ENCODE measurements at places on chromosomes 2 and 18.

- DNase-seq: peak; percentile 9
These were observed 69.0 kb downstream of the CTAGE1 start for GRCh38 chr18:22348521-22349316.

DNA sequence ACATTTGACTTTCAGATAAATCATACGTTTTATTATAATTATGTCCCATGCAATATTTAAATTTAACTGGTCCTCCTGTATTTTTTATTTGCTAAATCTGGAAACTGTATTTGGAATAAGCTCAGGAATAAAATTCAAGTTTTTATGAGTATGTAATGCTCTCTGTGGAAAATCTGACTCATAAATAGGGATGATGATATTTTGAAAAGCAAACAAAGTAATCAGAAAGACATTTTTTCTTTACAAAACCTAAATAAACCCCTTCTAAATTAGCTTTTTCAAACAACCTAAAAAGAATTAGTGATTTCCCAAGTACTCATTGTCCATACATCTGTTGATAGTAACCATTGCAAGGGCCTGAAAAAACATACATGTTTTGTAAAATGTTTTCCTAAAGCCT is 41.1 kb downstream of the ASB1 start:
- DNase-seq: no peak

- no peak for DNase-seq
These were observed 43.9 kb downstream of the LBH start for GRCh38 chr2:30275256-30275655.

- DNase-seq: no peak
These were observed 32.8 kb downstream of the FSIP2 start for GRCh38 chr2:185771396-185771795.

DNA sequence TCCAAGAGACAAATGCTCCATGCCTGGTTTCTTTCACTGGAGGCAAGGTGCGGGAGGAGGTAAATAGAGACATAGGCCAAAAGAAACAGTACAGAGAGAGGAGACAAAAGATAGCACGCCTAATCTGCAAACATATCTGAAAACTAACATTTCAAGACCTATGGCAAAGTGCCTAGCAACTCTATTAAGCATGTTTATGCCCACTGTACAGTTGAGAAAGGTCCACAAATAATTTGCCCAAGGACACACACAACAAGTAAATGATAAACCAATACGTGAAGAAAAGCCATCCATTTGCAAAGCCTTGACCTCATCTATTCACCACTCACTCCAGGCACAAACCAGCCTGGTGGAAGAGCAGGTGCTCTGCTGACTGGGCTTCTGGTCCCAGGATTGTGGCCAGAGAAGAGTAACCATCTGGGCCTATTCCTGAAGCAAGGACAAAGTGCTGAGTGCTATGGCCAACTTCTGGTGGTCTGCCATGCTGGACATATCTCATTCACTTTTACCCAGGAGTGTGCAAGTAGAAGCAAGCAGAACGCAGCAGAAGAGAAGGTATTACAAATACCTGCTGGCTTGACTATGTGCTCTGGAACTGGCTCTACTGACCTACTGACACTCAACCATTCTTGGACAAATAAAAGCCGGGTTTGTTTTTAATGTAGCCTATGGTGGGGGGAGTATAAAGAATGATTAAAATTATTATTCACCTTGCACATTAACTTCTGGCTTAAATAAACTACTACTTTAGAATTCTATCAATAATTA is 25.3 kb downstream of the TMEM131 start:
- no peak for DNase-seq

- DNase-seq: no peak
These were observed 83.2 kb downstream of the PPP1R1C start for GRCh38 chr2:182068811-182069210.

DNA sequence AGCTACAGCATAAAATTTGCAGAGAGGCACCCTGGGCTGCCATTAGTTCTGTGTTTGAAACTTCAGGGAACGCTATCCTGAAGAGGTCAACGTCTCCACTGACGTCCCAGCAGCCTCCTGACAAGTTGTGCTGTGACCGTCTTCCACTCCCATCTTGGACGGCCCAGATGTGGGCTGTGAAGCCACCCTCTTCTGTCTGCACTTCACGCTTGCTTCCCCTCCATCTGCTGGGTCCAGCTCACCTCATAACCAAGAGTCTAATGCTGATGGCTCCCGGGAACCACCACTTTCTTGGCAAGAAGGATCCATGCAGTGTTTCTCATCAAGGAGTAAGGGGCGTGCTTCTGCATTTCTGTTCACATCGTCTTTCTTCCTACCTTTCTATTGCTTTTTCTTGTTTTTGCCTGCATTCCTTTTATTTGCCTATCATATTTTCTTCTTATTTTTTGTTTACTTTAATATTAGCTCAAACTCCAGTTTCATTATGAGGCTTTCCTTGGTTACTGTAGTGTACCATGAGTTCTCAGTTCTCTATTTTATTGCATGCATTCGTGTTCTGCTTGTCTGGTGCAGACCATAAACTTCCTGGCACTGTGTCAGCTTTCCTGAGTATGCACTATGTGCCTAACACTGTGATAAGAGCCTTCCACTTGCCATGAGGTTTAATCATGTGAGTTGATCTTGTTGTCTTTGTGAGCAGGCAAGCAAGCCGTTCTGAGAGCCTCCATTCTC is 631.8 kb upstream of the RAB6C start:
- no peak for DNase-seq

- no peak for DNase-seq
These were observed 198.1 kb upstream of the SH3BP4 start for GRCh38 chr2:234753701-234754100.

- DNase-seq: no peak
These were observed 3.8 kb downstream of the PPP1CB start for GRCh38 chr2:28755421-28755820.
